ENCODE measurements at places on chromosomes 11 and 22.

DNA sequence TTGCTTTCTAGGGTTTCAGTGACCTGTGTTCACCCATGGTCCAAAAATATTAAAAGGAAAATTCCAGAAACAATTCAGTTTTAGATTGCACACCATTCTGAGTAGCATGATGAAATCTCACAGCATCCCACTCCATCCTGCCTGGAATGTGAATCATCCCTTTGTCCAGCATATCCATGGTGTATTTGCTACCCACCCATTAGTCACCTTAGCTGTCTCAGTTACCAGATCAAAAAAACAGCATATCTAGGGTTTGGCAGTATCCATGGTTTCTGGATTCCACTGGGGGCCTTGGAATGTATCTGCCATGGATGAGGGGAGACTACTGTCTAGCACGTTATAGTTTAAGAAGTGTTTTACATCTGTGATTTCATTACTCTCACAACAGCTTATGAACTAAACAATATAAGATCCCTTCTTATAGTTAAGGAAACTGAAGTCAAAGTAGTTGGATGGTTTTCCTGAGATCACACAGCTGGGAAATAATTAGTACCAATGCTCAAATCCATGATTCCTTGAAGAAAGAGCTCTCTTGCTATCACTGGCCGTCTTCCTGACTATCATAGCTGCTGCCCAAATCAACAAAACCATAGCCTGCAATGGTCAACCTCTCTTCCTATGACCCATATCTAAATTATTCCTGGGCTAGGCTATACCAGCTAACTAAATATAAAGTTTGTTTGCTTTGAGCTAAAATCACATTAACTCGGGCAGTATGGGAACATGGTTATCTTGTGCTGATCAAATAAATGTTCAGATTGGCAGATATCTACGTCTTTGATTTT, 122.6 kb downstream of the MICAL2 start:
- DNase-seq = no peak

DNA sequence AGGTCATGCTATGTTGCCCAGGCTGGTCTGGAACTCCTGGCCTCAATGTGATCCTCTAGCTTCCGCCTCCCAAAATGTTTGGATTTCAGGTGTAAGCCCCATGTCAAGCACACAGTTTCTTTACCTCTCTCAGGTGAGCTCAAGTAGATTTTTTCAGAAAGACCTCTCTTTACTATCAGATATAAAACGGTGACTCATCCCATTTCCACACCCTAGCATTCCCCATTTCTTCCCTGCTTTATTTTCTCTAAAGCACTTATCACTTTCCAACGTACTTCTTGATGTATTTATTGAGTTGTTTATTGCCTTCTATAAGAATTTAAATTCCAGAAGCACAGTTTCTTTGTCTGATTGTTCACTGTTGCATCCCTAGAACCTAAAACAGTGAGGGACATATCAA, 3.7 kb downstream of the TSG101 start:
- no peak for DNase-seq

DNA sequence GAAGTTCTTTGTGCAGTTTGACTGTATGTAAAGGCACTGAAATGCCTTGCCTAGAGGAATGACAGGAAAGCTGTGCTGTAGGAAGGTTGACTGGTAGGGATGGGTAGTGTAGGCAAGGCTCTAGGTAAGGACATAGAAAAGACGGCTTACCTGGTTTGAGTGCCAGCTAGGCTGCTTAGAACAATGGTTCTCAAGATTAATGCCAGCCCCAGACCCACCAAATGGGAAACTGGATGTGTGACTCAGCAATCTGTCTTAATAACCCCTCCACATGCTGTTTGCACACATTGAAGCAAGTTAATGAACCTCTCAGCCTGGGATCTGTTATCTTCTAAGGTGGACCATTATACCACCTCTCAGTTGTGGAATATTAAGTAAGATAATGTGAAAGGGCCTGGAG, 3.7 kb downstream of the RPS3 start:
- no peak for DNase-seq

DNA sequence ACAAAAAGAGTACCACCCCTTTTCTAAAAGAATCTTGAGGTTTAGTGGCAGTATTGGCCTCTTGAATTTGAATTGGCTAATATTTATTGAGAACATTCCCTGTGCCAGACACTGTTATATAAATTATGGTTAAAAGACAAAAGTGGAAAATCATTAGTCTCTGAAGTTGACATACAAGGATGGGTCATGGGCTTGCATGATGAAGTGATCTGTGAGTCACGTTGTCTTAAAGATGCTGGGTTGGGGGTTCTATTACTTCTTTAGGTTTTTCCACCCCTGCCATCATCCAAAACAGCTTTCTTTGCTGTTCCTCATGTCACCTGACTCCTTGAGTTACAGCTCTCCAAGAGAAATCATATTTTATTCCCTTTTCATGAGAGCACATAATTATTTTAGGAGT, 85.0 kb downstream of the CD44 start:
- no peak for DNase-seq

- DNase-seq = no peak
Measured at GRCh38 chr11:11605821-11606450, 15.9 kb downstream of the GALNT18 start.

GRCh38 chr11:85896876-85897275, 41.7 kb downstream of the CCDC83 start:
- no peak for DNase-seq

DNA sequence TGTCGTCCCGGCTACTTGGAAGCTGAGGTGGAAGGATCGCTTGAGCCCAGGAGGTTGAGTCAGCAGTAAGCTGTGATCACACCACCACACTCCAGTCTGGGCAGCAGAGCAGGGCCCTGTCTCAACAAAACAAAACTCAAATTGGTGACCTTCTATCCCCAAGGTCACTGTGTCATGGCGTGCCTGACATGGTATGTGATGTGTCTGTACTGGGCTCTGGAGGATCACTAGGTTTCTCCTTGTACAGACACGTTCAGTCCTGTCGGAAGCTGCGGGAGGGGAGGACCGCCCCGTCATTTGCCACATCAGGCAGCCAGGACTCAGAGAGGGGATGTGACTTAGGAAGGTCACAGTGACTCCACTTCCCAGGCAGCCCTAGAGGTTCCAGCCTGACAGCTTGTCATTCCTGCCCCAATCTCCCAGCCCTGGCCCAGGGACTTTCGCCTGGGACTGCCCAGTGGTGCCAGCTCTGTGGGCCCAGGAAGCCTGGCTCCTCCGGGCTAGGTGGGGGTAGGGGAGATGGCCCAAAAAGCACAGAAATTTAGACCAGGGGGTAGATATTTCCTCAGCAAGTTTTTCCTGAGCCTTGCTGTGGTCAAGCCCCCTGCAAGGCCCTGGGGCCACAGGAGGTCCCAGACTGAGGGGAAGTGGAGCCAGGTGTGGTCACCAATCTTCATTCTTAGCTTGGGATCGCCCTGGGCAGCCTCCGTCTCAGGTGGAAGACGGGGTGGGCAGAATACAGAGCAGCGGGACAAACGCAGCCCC, 53.2 kb downstream of the TRIOBP start:
- no peak for DNase-seq

DNA sequence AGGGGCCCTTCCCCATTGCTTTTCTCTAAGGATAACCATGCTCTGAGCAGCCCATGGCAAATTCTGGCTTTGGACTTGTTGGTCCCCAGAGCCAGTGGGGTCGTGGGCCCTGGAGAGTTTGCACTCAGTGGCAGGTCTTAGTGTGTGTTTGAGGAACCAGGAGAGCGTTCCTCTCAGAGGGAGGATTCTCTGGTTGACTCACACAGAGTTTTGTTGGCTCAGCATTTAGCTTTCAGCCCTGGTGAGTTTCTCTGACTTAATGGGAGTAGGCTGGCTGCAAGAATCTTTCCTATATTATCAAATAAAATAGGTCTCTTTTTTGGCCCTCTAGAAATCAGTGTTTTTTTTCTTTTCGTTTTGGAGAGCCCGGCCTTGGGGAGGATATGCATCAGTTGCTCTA, 20.9 kb downstream of the ST14 start:
- no peak for DNase-seq

DNA sequence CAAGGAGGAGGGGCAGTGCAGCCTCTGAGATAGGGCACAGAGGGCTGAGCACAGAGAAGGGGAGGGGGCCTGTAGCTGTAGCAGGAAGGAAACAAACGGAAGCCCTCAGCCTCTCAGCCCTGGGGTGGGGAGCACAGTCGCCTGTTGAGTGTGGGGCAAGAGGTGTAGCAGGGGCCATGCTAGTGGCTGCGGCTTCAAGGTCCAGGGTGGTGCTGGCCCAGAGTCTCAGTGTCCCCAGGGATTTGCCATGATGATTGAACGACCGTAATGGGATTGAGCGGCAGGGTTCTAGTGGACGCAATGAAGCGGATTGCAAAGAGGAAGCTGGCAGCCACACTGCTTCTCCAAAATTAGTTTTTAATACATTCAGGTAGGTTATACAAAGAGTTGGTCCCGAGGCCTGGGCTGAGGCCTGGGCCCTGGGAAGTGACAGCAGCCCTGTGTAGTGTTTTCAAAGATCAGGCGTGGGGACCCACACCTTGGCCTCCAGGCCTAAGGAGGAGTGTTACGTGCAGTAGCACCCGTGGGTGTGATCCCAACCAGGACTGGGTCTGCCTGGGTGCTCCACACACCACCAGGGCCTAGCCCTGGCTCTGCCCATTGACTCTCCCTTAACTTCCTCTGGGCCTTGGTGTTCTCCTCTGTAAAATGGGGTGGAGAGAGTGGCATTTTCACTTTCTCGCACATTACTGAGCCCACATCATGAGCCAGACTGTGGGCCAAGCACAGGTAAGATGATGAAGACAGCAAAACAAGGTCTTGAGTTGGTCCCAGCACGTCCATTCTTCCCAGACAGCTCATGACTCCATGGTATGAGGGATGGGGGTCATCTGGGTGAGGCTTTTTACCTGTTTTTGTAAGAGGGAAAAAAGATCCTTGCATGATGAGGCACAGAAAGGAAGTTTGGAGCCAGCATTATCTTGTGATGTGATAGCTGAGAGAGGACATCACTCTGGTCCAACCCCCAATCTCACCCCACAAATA, 13.1 kb downstream of the LRRC32 start:
- DNase-seq = no peak
